ENCODE measurements at places on chromosomes 12 and 14. TPM values are rescaled to one million over a fixed set of nuclear protein-coding genes. Genes with fewer than 3 reads are reported as not detected.

- H3K4me1 ChIP-seq, result no peaks in the 10 kb centered on the region
- DNase-seq, result no peak
- no peak overlapping the region for H3K27ac ChIP-seq
These were observed 86.7 kb upstream of the PWP1 start for GRCh38 chr12:107598906-107599305.

The C12orf56 gene
- 9.3 TPM for total RNA-seq

DNA sequence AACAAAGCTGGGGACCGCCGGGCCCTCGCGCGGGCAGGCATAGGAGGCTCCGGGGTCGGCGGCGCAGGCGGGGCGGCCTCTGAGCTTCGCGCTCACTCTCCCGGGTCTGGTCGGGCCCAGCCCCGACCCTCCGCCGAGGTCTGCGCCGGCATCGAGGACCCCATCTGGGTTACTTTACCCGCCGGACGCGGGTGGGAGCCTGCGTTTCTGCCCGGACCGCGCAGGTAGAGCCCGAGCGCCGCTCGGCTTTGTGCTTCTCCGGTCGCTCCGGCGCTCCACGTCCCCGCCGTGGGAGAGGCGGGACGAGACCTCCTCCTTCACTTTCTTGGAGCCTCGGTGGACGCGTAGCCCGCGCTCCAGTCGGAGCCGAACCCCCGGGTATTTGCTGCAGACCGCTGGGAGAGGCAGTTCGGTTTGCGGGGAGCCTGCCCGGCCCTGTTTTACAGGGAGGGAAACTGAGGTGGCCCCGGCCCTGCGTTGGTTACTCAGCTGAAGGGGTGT lies 63.2 kb downstream of the FBXL14 start:
- H3K4me3 ChIP-seq, result peak overlapping the region; percentile 50
- no peak for DNase-seq
- no peak overlapping the region for H3K27ac ChIP-seq
- no peaks in the 10 kb centered on the region for H3K36me3 ChIP-seq

GRCh38 chr12:94193168-94193567 lies 44.8 kb downstream of the PLXNC1 start:
- no peak for DNase-seq
- H3K27ac ChIP-seq, result peak overlapping the region; percentile 71
- H3K36me3 ChIP-seq, result no peaks in the 10 kb centered on the region
- H3K4me1 ChIP-seq, result no peaks in the 10 kb centered on the region
- H3K27me3 ChIP-seq, result no peaks in the 10 kb centered on the region
- H3K4me3 ChIP-seq, result no peak overlapping the region

All from Caco-2 (cell line).